ENCODE measurements at places on chromosomes 11 and 22.

- H3K27ac ChIP-seq, result peak within 1 kb of the TSS; percentile 51
- peak; percentile 78 for DNase-seq
- no peaks in the 10 kb centered on the region for H3K27me3 ChIP-seq
- H3K4me1 ChIP-seq, result peaks cover 26% of the 10 kb centered on the region
These were observed at the start of gene SYTL2 for GRCh38 chr11:85810871-85811611. Gene SYTL2 (minus strand): TSS chr11:85811141. CDS start chr11:85757725, 53,416 bp downstream.

DNA sequence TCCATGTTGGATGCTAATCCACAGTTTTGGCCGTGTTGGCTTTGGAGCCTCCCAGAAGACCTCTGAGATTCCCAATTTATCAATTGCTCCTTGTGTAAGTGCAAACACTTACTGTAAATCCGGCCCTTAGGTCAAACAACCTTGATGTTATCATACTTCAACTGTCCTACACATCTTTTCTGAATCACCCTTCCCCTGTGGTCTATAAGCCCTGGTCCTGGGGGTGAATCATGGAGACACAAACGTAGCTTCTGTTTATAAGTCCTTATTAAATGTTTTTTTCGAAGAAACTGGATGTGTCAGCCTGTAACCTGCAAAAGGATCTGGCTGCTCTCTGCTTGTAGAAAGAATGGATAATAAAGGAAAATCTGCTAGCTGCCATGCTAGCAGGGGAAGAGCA, 1.7 kb upstream of the IL10RA start:
- H3K36me3 ChIP-seq, result peaks cover 22% of the 10 kb centered on the region
- no peak overlapping the region for H3K4me3 ChIP-seq
- no peak for DNase-seq
- peaks cover 60% of the 10 kb centered on the region for H3K4me1 ChIP-seq
- no peaks in the 10 kb centered on the region for H3K27me3 ChIP-seq

- DNase-seq, result no peak
- peaks cover 10% of the 10 kb centered on the region for H3K4me1 ChIP-seq
- peaks cover 20% of the 10 kb centered on the region for H3K36me3 ChIP-seq
- no peak overlapping the region for H3K4me3 ChIP-seq
- H3K27me3 ChIP-seq, result no peaks in the 10 kb centered on the region
These were observed 32.6 kb upstream of the GRK2 start for GRCh38 chr11:67233584-67234190.

GRCh38 chr11:121801781-121802180, 314.2 kb downstream of the BLID start:
- H3K27ac ChIP-seq, result no peak overlapping the region
- H3K36me3 ChIP-seq, result no peaks in the 10 kb centered on the region
- no peaks in the 10 kb centered on the region for H3K27me3 ChIP-seq
- no peak overlapping the region for H3K4me3 ChIP-seq
- no peaks in the 10 kb centered on the region for H3K4me1 ChIP-seq

GRCh38 chr22:31866918-31867317, 77.4 kb upstream of the YWHAH start:
- H3K36me3 ChIP-seq, result peaks cover 2% of the 10 kb centered on the region
- no peaks in the 10 kb centered on the region for H3K27me3 ChIP-seq
- no peak overlapping the region for H3K27ac ChIP-seq

DNA sequence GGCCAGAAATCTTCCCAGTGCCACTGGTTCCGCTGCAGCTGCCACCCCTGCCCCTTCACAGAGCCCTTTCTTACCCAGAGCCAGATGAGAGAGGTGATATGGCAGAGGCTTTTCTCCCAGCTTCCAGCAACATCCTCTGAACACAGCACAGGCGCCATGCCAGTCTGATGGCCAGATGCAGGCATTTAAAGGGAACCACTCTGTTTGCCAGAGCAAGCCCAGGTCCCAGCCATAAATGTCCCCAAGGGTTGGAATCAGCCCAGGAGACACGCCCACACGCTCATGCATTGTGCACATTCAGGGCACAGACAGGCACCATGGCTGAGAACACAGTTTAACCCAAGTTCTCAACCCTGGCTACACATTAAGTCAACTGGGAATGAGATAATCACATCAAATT, 114.3 kb upstream of the CSNK2A3 start:
- no peak overlapping the region for H3K4me3 ChIP-seq
- DNase-seq, result no peak
- no peak overlapping the region for H3K27ac ChIP-seq
- no peaks in the 10 kb centered on the region for H3K36me3 ChIP-seq
- no peaks in the 10 kb centered on the region for H3K4me1 ChIP-seq

DNA sequence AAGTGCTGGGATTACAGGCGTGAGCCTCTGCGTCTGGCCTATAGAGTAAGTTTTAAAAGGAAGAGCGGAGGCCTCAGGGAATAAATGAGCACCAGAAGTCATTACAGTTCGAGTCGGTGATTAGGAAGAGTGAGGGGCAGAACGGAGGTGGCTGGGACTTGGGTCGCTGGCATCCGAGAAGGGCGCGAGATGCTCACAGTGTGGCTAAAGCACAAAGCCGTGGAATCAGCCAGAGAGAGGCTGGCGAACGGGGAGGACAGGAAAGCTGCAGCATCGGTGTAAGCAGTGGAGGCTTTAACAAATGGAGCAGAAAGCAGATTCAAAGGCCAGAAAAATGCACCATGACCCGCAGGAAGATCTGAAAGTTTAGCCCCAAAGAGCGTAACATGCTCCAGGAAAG, 2.7 kb upstream of the KRTAP5-4 start:
- peaks cover 7% of the 10 kb centered on the region for H3K4me1 ChIP-seq
- peaks cover 6% of the 10 kb centered on the region for H3K27me3 ChIP-seq
- no peak overlapping the region for H3K27ac ChIP-seq
- no peak overlapping the region for H3K4me3 ChIP-seq

- no peaks in the 10 kb centered on the region for H3K27me3 ChIP-seq
- no peaks in the 10 kb centered on the region for H3K4me1 ChIP-seq
- H3K36me3 ChIP-seq, result no peaks in the 10 kb centered on the region
- no peak for DNase-seq
- no peak overlapping the region for H3K4me3 ChIP-seq
These were observed 23.7 kb upstream of the MYO18B start for GRCh38 chr22:25718135-25718840.

GRCh38 chr11:94910270-94910669, 63.1 kb downstream of the CWC15 start:
- H3K36me3 ChIP-seq, result no peaks in the 10 kb centered on the region
- no peak for DNase-seq
- no peak overlapping the region for H3K4me3 ChIP-seq
- no peak overlapping the region for H3K27ac ChIP-seq

GRCh38 chr11:73530109-73530508, 67.8 kb downstream of the FAM168A start:
- H3K4me3 ChIP-seq, result no peak overlapping the region
- H3K27me3 ChIP-seq, result no peaks in the 10 kb centered on the region

- no peak overlapping the region for H3K27ac ChIP-seq
- H3K4me1 ChIP-seq, result no peaks in the 10 kb centered on the region
- DNase-seq, result no peak
- no peaks in the 10 kb centered on the region for H3K36me3 ChIP-seq
These were observed 350.2 kb downstream of the TTC28 start for GRCh38 chr22:28329186-28330073.

- DNase-seq, result no peak
- H3K4me3 ChIP-seq, result no peak overlapping the region
- no peaks in the 10 kb centered on the region for H3K27me3 ChIP-seq
- no peaks in the 10 kb centered on the region for H3K4me1 ChIP-seq
These were observed 387.5 kb downstream of the KCNA4 start for GRCh38 chr11:29629286-29629685.

GRCh38 chr11:66847461-66848232, 4.4 kb downstream of the RCE1 start:
- DNase-seq, result no peak
- peaks cover 9% of the 10 kb centered on the region for H3K4me1 ChIP-seq
- no peaks in the 10 kb centered on the region for H3K27me3 ChIP-seq
- no peak overlapping the region for H3K4me3 ChIP-seq

GRCh38 chr11:13314676-13315394, 37.2 kb downstream of the BMAL1 start:
- no peak for DNase-seq
- no peaks in the 10 kb centered on the region for H3K27me3 ChIP-seq
- no peak overlapping the region for H3K27ac ChIP-seq
- H3K4me1 ChIP-seq, result peaks cover 69% of the 10 kb centered on the region
- H3K36me3 ChIP-seq, result peaks cover 4% of the 10 kb centered on the region

DNA sequence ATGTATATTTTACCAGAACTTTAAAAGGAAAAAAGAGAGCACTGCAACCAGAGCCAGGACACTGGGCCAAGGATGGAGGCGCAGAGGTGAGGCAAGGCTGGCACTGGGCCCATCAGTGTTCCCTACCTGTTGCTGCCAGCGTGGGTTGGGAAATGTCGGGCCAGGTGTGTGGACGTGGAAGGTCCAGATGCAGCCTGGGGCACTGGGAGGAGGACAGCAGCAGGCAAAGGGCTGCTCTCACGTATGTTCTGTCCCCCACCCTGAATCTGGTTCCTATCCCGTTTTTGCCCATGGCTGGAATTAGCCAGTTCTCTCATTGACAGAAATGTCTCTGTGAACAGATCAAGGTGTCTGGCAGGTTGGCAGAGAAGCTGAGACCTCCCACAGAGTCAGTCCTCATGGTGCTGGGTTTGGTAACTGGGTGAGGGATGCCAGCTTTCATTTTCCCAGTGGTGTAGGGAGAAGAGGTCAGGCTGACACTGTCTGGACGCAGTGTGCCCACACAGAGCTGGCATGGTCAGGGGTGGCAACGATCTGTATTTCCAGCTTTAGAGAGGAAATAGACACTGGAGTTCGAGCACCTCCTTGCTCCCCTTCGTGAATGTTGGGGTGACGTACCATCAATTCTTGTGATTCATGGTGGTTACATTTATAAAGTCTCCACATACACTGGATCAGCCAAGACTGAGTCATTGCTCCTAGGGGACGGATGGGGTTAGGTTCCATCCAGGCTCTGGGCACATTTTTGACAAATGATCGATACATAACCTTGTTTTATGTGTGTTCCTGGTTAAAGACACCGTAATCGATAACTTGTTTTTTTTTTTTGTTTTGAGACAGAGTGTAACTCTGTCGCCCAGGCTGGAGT, 4.3 kb upstream of the PNPLA3 start:
- no peaks in the 10 kb centered on the region for H3K36me3 ChIP-seq
- DNase-seq, result no peak
- peaks cover 11% of the 10 kb centered on the region for H3K27me3 ChIP-seq
- no peak overlapping the region for H3K27ac ChIP-seq
- no peak overlapping the region for H3K4me3 ChIP-seq
- H3K4me1 ChIP-seq, result no peaks in the 10 kb centered on the region

DNA sequence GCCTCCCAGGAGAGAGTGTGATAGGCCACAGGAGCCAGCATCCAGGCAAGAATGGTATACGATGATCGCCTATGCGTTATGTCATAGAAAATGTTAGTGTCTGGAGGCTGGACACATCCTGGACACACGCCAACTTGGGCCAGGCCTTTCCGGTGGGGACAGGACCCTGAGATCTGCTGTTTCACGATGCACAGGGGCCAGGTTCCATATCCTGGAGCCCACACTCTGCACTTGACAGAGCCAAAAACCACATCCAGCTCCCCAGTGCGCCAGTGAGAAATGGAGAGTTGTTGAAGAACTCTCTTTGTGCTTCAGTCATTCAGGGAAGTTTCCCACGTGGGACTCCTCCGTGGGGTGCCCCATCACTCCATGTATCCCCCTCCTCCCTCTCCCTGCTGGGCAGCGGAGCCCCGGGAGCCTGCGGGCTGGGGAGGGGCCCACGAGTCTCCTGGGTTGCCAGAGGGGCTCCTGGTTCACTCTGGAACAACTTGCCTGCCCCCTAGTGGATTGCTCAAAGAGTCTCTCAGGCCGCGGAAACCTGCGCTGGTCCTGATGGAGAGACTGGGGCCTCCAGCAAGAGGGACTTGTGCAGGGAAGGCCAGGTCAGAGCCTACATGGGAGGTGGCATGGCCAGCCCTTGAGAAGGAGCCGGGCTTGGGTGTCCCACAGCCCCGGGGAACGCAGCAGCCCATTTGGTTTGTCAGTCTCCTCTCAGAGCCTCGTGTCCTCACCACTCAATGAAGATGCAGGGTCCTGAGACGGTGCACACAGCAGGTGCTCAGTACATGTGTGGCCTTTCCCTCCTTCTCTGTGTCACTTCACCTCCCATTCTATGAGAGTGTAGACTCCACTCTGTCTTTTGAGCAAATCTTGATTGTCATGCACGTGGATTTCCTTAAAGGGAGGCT, 10.2 kb upstream of the LRRC32 start:
- no peak overlapping the region for H3K4me3 ChIP-seq
- peak; percentile 68 for DNase-seq
- no peaks in the 10 kb centered on the region for H3K36me3 ChIP-seq
- peaks cover 1% of the 10 kb centered on the region for H3K4me1 ChIP-seq
- H3K27me3 ChIP-seq, result no peaks in the 10 kb centered on the region

- H3K36me3 ChIP-seq, result no peaks in the 10 kb centered on the region
- no peak for DNase-seq
- H3K4me1 ChIP-seq, result no peaks in the 10 kb centered on the region
- H3K27ac ChIP-seq, result no peak overlapping the region
These were observed 10.0 kb downstream of the BCL2L13 start for GRCh38 chr22:17648569-17648968.

- no peak overlapping the region for H3K27ac ChIP-seq
- H3K4me1 ChIP-seq, result no peaks in the 10 kb centered on the region
- H3K27me3 ChIP-seq, result no peaks in the 10 kb centered on the region
- no peaks in the 10 kb centered on the region for H3K36me3 ChIP-seq
These were observed 73.6 kb downstream of the RPL27A start for GRCh38 chr11:8756201-8756600.

DNA sequence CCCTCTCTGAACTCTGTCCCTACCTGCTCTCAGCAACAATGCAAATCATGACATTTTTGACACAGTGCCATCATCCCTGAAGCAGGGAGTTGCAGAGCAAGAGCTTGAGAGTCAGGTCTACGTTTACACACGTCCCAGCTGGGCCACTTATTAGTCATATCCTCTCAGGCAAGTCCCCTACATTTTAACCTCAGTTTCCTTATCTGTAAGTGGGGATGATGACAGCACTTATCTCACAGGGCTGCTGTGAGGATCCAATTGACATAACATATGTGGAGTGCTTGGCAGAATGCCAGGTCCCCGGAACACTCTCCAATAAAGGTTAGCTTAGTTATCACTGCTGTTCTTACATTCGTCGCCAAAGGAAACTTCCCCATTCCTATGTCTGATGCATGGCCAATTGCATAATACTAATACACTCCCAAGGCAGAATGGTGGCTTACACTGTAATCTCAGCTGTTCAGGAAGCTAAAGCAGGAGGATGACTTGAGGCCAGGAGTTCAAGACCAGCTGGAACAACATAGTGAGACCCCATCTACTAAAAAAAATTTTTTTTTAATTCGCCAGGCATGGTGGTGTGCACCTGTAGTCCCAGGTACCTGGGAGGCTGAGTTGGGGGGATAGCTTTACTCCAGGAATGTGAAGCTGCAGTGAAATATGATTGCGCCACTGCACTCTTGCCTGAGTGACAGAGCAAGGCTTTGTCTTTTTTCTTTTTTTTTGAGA, 16.6 kb downstream of the ASCC2 start:
- no peaks in the 10 kb centered on the region for H3K27me3 ChIP-seq
- no peak for DNase-seq
- H3K27ac ChIP-seq, result no peak overlapping the region
- no peak overlapping the region for H3K4me3 ChIP-seq
- H3K4me1 ChIP-seq, result no peaks in the 10 kb centered on the region

DNA sequence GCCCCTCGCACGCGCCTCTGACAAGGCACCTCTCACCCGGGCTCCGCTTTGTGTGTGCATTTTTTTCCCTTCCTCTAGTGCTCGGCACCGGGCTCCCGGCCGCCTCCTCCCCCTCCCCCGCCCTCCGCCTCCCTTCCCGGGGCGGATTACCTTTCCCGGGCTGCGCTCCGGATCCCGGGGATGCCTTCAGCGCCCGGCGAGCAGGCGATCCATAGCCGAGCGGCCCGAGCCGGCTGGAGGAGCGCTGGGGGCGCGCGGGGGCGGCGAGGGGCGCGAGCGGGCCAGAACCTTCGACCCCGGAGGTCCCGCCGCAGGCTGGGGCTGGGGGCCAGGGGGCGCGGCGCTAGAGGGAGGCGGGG, 282 bp downstream of the MPPED2 start:
- no peak overlapping the region for H3K27ac ChIP-seq
- H3K4me1 ChIP-seq, result no peaks in the 10 kb centered on the region
- no peak for DNase-seq
- H3K4me3 ChIP-seq, result no peak overlapping the region
- H3K36me3 ChIP-seq, result no peaks in the 10 kb centered on the region
